ENCODE measurements at places on chromosomes 13 and 19.

DNA sequence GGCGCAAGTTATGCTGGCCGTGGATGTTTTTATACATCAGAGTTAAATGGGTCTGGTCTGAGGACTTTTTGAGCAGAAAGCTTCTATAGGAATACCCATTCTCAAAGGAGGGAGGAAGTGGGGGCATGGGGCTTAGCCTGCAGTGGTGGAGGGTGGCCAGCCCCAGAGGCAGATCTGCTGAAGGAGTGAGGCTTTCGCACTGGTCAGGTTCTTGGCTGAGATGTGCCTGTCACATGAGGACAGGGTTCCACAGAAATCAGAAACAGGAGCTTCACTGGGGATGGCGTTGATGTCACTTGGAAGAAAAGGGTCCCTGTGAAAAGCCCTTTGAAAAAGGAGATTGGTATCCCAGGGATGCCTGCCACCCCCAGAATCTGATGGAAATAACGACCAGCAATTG, 100.7 kb upstream of the MCF2L start:
- DNase-seq: no peak

- DNase-seq: no peak
Measured at GRCh38 chr13:48641404-48641803, 12.3 kb upstream of the CYSLTR2 start.

DNA sequence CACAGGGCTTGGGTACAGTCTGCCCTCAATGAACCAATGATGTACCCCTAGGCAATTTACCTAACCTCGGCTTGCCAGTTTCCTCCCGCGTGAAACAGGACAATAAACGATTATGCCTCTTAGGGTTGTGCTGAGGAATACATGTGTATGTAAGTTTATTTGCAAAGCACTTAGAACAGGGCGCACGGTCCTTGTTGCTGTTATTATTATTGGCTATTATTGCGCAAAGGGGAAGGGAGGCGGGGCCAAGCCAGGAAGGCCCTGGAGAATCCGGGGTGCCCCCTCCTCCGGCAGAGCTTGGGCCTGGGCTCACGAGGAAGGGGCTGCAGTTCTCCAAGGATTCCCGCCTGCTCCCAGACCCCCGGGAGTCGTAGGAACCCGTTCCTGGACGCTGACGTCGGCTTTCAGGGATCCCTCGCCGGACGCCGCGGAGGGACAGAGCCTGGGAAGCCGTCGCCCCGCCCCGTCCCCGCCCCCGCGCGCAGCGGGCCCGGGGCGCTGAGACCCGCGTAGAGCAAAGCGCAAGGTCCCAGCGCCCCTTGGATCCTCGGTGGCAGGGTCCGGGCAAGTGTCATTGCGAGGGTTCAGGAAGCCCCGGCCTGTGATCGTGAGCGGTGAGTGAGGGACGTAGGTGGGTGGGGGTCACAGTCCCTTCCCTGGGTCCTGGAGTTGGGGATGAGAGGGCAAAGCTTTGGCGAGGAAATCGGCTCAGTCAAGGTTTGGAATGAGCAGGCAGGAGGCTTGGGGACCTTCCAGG, at the start of gene TMEM91:
TMEM91 (plus strand) TSS at position 293 of the 757 bp plus-strand sequence. CDS start 1,777 bp downstream, outside the sequence.
- DNase-seq: no peak

GRCh38 chr13:98706446-98707110, 45.9 kb downstream of the SLC15A1 start:
- no peak for DNase-seq

GRCh38 chr13:34372581-34372980, 554.6 kb downstream of the RFC3 start:
- no peak for DNase-seq

DNA sequence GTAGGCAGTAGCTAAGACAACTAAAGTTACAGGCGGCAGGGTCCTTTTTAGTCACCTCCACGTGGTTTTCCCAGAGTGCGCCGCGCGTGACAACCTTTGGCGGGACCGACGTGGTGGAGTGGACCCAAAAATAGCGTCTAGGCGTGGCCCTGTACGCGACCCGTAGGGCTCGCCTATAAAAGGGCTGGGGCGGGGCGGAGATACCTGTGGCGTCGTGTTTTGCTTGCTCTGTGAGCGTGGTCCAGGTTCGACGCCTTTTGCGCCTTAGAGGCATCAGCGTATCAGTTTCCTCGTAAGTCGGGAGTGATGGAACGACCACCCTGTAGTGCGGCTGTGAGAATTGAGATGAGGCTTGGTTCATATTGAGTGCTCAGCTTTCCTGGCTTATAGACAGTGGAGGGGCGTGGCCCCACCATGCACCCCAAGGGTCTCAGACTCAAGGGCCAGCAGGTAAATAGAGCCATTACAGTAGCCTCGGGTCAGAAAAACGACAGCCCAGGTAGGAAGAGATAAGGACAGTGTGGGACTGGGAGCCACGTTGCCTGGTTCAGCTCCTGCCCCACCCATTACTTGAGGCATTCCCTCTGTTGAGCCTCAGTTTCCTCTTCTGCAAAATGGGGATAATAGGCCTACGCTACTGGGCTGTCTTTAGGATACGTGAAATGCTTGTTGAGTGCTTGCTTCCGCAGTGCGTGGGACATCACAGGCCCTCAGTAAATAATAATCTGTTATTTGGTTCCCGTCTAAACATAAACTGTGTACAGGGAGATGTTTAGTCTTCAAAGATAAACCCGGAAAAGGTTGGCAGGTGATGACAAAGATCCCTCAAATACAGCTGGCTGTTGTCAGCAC, 693 bp upstream of the TMED1 start:
- DNase-seq: peak; percentile 76

DNA sequence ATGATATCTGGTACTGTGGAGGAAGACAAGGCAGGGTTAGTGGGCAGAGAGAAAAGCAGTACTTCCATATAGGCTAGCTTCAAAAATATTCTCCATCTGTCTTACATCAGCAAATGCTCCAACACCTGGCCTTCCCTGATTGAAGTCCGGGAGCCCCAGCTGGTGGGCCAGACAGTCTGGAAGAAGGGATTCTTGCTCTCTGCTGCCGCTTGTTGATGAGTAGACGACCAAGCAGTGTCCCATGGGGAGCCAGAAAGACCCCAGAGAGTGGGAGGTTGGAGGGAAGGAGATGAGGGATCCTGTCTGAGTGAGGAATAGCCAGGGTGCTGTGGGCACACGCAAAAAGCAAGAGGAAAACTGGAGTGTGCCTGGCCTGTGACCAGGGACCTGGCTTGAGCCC, 95.1 kb downstream of the ATP8A2 start:
- DNase-seq: no peak

DNA sequence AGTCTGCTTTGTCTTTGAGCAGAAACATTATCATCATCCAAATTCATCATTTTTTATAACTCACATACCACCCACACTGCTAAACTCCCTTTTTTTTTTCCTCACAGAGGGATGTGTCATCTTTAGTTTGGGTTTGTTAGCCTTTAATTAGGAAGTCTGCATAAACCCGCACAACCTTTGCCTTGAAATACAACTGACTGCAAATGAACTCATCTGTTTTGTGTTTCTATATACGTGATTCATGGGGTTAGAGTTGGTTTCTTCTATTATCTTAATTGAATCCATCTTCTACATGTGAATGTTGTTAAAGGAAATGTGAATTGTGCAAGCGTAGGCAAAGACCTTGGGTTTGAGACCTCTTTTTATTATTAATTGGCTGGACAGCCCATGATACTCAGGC, 102.7 kb downstream of the SLAIN1 start:
- DNase-seq: no peak

DNA sequence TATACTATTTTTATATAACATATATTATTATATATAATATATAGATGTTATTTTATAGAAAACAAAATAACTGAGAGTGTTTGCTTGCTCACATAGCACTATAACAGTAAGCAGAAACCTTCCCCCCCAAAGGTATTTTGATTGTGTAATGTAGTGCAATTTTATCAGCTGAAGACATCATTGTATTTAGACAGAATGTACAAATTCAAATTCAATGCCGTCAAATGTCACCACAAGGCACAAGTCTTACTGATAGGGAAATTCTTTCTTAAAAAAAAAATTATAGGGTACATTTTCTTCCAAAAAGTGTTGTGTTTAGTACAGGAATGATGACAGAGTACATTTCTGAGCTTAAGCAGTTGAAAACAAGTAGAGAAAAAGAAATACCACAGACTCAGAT, 1147.1 kb upstream of the SPRY2 start:
- no peak for DNase-seq

DNA sequence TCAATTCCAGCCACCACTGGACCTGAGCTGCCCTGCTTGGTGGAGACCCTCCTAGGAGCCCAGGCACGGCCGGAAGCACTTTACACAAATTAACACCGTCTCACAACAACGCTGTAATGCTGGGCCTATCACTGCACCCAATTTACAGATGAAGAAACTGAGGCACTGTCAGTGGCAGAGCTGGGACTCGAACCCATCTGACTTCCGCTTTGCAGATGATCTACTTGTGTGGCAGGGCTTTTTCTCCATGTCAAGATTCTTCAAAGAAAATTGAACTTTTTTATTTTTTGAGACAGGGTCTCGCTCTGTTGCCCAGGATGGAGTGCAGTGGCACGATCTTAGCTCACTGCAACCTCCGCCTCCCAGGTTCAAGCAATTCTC, 33.8 kb downstream of the ZFR2 start:
- DNase-seq: no peak

Measured in stimulated activated CD4-positive, alpha-beta T cell treated with anti-CD3 and anti-CD28 coated beads, Interleukin-12 subunit alpha, Interleukin-12 subunit beta, amount 100 ng/mL, for 24 hours (primary cell).